Astrocyte of the hippocampus (primary cell): ENCODE measurements at places on chromosomes 7 and 10.
A peak's percentile ranks its signal among the peaks of the same experiment; 100 is the strongest.

DNA sequence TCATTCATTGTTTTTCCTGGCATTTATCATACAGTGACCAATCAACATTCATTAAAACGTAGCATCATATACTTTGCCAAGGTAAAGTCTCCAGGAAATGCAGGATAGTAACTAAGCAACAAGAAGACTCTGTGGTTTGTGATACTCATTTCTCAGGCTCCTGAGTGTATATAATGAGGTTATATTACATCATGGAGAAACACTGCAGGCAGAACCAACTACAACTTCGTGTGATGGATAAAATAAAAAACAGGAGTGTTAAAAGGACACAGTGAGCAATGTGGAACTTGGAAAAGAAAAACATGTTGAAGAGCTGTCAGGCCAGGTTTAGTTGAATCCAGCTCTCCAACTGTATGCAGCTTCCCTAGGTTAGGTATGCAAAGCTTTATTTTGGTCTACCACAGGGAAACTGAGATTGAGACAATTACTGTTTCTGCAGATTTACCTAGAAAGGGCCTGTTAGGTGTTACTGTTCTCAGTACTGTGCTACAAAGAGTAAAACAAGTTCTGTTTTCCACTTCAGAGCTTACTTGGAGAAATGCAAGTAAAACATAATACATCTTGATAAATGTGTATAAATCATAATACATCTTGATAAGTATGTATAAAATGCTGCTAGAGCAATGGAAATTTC, 7.8 kb upstream of the CCNY start:
- DNase-seq = peak; percentile 67

DNA sequence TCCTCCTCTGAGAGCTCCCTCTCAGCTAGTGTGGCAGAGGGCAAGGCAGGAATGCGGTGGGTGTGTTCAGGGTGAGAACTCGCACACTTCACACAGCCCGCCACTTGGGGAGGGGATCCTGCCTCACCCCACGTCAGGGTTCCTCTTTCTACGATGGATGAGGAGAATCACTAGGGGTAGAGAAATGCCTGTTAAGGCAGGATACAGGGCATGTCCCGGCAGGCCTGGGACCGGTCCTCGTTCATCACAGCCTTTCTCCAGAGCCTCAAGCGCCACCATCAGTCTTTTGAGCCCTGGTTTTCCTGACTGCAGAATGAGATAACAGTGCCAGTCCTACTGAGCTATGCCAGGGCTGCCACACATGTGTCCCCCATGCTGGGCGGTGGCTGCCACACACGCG, 546.7 kb upstream of the ADARB2 start:
- no peak for DNase-seq

- no peak for DNase-seq
These were observed 1.9 kb upstream of the CCL24 start for GRCh38 chr7:75815418-75816064.

DNA sequence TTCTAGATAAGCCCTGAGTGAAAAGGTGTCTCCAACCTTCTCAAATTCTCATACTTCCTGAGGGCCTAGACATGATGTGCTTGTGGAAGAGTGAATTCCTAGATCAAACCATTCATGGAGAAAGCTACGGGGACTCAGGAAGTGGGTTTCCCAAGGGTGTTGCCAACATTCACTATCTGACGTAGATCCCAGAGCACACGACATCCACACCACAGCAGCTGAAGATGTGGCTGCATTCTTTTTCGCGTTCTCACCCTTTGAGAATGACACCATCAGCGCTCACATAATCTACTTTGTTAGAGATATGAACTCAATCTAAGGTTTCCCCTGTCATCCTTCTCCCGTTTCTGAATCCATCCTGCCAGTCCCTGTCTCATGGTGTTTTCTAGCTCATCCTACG, 290.8 kb downstream of the DNAJB6 start:
- no peak for DNase-seq

GRCh38 chr7:3120513-3120912, 76.8 kb upstream of the CARD11 start:
- no peak for DNase-seq

DNA sequence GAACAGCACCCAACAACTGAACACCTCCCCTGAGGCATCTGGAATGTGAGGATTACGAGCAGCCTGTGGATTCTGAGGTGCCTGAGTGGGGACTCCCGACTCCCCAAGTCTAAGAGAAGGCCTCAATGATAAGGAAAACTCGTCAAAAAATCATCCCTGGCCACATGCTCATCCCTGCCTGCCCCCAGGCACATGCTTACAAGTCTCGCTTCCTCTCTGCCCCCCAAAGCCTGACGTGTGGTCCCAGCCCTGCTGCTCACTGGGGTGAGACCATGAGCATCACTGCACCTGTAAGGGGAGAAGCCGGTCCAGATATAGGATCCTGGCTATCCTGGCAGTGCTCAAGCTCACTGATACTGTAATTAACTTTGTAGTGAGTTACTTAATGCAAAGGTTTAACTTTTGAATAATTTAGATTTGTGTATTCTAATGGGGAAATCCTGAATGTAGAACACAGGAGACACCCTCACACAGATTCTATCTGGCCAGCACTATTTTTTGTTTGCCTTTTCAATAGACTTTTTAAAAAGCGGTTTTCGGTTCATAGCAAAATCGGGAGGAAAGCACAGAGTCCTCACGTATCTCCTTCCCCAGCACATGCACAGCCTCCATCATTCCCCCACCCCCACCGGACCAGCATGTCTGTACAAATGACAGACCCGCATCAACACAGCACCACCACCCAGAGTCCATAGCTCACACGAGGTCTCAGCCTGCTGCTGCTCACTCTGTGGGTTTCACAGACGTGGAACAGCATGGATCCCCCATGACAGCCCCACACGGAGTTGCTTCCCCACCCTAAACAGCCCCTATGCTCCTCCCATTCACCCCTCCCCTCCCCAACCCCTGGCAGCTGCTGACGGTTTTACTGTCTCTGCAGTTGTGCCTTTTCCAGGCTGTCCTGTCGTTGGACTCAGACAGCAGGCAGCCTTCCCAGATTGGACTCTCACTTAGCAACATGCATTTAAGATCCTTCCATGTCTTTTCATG, 167.9 kb downstream of the DIP2C start:
- no peak for DNase-seq

GRCh38 chr10:92149261-92149660, 141.6 kb downstream of the CPEB3 start:
- no peak for DNase-seq

- no peak for DNase-seq
These were observed 326.0 kb upstream of the NPSR1 start for GRCh38 chr7:34332006-34332405.

GRCh38 chr10:72615970-72616369, 9.9 kb downstream of the MICU1 start:
- DNase-seq = no peak

- DNase-seq = no peak
These were observed 7.4 kb downstream of the TSPAN14 start for GRCh38 chr10:80461208-80462183.

DNA sequence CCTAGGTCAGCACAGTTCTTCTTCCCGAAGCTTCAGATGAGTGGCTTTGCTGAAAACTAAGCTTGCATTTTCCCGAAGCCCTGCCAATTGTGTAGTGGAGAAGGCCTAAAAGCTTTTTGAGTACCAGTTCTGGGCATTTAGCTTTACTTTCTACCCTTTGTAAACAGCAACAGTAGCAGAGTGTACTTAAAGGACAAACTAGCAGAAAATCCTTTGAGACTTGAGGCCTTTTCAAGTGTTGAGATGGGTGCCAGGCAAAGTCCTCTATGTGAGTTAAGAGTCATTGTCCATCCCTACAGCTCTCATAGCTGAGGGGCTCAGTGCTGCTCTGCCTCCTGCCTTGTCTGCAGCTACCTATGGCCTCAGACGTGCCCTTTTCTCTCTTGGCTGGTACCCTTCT, 368.2 kb downstream of the CCSER2 start:
- no peak for DNase-seq

DNA sequence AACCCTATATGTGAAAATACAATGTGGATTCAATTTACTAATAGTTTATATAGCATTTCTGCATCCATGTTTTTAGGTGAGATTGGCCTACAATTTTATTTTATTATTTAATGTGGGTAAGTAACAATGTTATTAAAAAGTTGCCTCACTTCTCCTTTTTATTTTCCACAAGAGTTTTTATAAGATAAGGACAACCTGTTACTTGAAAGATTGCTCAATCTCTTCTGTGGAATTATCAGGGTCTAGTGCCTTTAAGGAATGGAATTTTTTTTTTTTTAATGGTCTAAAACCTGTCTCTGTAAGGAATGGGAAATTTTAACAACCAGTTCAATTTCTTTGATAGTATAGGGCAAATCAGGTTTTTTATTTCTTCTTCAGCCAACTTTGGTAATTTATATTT, 53.9 kb upstream of the RAB18 start:
- no peak for DNase-seq

- DNase-seq = no peak
These were observed 156.3 kb upstream of the KMT2E start for GRCh38 chr7:104857458-104858425.

DNA sequence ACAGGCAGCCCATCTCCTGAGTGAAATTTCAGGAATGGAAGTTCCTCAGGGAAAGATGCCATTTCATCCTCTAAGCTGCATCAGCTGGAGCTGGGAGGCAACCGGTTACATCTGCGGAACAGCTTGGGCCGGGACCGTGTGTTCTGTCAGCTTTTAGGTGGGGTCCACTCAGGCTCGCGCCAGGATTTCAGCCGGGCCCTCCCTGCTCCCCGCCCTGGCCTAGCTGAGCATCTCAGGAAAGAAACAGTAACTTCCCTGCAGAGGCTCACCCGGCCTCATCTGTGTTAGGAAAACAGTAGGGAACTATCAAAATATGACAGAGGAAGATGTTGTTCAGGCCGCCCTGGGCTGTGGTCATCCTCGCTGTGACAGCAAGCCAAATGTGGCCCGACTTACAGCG, 110.4 kb downstream of the TRIL start:
- DNase-seq = no peak

DNA sequence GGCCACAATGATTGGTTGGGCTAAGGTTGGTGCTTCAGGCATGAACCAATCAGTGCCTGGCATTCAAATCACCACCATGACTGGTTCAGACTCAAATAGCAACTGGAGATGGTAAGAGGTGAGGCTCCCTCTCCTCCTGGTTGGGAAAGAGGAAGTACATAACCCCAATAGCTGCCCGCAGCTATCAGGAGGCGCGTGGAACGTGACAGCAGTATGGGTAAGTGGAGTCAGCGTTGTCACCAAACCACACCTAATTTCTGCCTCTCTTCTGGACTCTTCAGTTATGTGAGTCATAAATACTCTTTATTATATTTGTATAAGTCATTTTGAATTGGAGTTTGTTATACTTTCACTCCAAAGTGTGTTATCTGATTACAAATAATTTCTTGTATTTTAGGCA, 17.9 kb upstream of the ITGA8 start:
- DNase-seq = no peak

DNA sequence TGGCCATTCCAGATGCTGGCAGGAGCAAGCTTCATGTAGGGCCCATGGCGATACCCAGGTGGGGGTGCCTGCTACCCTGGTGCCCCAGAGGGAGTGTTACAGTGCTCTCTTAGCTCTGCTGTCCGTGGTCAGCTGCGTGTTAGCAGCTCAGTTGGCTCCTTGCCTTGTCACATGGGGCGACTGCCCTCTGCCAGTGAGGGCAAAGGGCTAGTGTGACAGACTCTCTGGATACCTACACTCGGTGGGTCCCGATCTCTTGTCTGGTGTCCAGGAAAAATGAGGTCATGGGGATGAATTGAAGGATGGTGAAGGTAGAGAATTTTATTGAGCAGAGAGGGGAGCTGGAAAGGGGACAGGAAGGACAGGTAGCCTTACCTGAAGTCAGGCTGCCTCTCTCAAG, 152.2 kb downstream of the CYP26A1 start:
- DNase-seq = no peak

DNA sequence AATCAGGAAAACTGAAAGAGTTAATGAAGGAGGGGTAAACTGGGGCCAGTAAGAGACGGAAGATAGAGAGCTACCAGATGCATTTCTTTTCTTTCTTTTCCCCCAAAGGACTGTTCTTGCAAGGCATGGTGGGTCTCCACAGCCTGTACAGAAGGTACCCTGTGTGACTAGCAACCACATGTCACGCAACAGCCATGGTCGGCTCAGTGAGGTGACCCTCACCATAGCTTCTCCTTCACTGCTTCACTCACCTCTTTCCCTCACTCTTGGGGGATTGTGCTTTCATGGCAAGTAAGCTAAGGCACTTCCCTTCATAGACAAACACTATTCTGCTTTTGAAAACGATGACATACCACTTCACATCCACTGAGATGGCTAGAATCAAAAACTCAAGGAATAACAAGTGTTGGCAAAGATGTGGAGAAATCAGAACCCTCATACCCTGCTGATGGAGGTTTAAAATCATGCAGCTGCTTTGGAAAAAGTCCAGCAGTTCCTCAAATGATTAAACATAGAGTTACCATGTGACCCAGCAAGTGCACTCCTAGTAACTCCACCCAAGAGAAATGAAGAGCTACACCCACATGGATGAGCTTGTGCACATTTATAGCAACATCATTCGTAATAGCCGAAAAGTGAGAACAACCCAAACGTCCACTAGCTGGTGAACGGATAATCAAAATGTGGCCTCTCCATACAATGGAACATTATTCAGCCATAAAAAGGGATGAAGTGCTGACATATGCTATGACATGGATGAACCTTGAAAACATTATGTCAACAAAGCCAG, 3.8 kb upstream of the INSIG1 start:
- DNase-seq = no peak

GRCh38 chr10:11161096-11161495, 143.4 kb downstream of the CELF2 start:
- no peak for DNase-seq

DNA sequence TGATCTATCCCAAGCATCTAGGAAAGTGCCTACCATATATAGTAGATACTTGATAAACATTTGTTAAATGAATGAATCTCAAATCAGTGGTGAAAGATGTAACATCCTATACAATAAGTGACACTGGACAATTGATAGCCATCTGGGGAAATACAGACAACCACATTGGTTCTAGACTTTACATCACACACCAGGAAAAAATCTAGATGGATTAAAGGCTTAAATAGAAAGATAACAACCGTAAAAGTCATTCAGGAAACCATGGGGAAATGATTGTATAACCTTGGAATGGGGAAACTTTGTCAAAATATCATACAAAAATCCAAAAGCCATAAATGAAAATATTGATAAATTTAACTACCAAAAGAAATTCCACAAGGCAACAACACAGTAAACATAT, 7.0 kb upstream of the GARIN1A start:
- no peak for DNase-seq

DNA sequence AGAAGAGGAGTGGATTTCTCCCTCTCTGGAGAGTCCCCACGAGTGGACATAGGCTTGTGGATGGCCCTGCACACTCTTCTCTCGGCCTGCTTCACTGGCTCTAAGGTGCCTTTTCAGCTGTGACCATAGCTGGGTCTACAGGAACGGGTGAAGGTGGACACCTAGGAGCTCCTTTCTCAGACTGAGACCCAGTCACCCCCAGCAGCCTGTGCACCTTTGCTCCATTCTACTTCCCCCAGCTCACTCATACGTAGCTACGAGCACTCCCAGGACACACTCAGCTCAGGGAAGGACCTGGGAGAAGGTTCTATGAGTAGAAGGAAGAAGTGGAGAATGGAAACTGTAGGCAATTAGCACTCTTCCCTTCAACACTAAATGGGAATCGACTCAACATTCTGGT, 272.0 kb upstream of the KLF6 start:
- DNase-seq = no peak
